Effector memory CD8-positive, alpha-beta T cell (primary cell): ENCODE measurements at places on chromosomes 13 and 19.

DNA sequence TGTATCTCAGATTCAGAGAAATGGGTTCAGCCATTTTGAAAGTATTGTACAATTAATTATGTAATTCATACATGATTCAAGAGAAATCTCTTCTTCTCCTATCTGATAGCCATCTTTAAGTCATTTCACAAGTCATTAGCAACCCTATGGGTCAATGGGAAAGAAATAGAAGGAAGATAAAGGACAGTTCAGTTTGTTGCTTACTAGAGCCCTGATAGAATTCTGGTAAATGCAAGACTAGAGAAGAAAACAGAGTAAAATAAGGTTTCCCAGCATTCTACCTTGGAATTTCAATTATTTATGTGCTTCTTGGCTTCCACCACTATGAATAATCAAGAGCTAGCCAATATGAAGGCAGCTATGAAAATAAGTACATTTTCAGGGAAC, 117.7 kb downstream of the LHFPL6 start:
- DNase-seq: no peak

- DNase-seq: no peak
Measured at GRCh38 chr13:73898899-73899298, 235.3 kb downstream of the KLF12 start.

- no peak for DNase-seq
Measured at GRCh38 chr13:101686003-101686402, 233.5 kb downstream of the ITGBL1 start.

GRCh38 chr19:17296273-17296672, 7.0 kb downstream of the ABHD8 start:
- no peak for DNase-seq

DNA sequence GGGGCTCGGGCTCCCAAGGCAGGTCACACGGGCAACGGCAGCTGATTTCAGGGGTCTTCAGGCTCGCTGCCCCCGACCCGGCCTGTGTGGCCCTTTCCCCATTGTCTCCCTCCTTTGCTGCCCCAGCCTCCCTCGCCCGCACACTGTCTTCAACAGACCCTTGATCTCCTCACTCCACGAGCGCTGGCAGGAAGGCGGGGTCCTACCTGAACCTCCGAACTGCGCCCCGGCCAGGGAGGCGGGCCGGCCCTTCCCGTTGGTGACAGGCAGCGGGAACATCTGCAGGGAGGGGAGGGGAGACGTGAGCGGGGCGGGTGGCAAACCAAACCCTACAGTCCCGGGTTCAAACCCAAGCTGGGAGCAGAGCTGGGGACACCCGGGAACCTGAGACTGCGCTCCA, 6.3 kb downstream of the TCF3 start:
- no peak for DNase-seq

DNA sequence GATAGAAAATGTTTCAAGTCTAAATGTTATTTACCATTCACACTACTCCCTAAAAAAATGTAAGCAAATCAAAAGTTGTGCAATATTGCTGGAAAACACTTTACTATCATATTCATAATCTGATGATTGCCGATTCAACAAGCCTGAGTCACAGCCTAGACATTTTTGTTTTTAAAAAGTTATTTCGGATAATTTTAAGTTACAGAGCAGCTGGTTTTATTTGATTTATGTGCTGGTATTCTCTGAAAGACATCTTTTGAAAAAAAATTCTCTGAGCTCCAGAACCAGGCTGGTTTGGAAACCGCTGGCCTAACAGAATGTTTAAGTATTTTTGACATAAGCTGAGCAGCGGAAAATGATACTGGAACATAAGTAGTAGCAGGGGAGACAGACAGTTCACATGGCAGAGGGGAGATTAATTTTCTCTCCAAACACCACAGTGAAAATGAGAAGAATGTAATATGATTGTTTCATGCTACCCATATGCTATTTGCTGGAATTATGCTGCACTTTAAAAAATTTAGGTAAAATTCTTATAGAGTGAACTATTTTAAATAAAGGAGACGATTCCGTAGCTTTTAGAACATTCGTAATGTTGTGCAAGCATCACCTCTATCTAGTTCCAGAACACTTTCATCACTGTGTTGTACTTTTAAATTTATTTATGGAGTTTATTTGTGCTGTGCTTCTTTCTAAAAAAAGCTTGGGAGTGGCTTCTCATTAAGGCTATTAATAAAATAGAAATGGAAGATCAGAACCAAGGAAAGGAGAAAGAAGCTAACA, 36.1 kb downstream of the TBC1D4 start:
- no peak for DNase-seq

DNA sequence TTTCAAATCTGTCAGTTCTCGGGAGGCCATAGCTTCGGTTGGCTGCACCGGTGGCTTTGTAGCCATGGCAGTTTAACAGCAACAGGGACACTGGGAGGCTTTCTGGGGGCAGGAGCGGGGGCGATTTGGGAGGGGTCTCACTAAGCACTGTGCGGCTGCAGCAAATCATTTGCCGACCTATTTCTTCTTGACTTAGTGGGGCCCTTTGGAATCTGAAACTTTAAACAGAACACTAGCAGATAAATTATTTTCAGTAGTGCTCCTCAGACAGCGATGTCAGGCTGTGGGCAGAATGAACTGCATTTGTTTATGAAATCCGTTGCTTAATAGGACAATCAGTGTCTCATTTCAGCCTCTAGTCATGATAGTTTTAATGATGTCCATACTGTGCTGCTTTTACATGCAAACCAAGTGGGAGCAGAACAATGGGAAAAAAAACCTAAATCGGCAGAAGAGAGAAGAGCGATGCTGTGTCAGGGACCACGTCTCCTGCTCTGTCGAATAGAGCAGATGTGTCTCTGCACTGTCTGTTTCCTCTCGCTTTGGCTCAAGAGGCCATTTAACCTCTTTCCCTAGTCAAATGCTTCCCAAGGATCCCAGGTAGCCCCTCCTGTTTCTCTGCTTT, 211.9 kb downstream of the OLFM4 start:
- DNase-seq: no peak

- DNase-seq: no peak
Measured at GRCh38 chr13:43573802-43574514, 212.8 kb downstream of the ENOX1 start.

DNA sequence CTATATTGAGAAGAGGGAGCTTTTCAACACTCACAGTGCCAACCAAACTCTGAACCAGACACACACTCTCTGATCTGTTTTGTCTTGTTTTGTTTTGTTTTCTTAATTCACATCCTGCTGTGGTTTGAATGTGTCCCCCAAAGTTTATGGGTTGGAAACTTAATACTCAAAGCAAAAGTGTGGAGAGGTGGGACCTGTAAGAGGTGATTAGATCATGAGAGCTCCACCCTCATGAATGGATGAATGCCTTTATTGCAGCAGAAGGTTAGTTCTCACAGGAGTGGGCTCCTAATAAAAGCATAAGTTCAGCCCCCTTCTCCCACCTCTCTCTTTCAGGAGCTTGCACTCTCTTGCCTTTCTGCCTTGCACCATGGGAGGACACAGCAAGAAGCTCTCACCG, 957.1 kb downstream of the PCDH9 start:
- no peak for DNase-seq
